ENCODE measurements at places on chromosomes 6 and 20.

- DNase-seq: no peak
Measured at GRCh38 chr6:128025478-128025877, 124.6 kb upstream of the THEMIS start.

- no peak for DNase-seq
Measured at GRCh38 chr6:47804821-47805220, 23.0 kb downstream of the OPN5 start.

- no peak for DNase-seq
Measured at GRCh38 chr6:129623008-129623732, 86.8 kb downstream of the ARHGAP18 start.

GRCh38 chr6:31717499-31718222 is 2.5 kb downstream of the LY6G6D start:
- DNase-seq: no peak

DNA sequence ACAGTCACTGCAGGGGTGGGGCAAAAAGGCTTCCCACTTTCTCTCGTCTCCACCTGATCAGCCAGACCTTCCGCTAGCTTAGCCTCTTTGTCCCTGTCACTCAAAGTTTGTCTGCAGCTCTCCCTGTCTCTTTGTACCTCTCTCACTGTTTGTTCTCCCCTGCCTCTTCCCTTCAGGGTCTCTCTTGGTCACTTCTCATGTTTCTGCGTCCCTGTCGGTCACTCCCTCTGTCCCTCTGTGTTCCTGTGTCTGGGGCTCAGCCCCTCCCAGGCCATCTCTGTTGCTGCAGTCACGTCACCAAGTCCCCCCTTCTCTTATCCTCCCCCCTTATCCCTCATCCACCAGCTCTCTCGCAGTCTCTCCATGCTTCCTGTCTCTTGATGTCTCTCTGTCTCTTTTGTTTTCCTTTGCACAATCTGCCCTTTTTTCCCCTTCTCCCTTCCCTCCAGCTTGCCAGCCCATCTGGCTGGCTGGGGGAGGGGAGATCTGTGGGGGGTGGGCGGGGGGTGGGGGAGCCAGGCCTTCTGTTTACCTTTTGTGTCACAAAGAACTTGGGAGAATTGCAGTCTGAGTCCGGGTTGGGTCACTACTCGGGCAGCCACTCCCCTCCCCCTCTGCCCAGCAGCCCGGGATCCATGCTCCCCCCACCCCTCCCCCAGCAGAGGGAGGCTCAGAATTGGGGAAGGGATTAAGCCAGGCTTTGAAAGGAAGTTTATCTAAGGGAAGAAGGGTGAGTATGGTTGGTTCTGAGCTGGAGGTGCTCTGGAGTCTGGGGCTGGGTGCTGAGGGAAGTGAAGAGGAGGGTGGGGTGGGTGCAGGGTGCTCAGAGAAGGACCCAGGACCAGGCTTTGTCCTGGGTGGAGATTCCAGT is 32.3 kb downstream of the FOXP4 start:
- DNase-seq: no peak

- no peak for DNase-seq
Measured at GRCh38 chr6:12903246-12903645, 186.7 kb downstream of the PHACTR1 start.

DNA sequence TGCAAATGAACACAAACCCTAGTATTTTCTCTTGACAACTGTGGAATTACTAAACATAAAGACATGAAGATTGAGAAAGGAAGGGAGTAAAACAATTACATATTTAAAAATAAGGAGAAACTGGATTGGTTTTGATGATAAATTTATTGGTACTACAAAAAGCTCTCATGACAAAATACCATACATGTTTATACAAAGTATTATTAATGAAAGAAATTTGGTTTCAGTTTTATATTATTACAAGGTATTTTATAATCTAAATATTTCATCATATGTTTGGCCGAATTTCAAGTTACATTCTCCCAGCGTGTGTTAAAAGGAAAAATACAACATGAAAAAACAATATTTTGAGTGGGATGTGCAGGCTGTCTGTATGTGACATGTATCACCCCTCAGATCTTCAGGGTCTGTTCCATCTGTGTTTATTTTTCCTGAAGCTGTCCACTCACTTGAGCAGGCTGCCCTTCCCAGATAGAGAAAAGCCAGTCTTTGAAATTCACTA is 568.4 kb downstream of the NKAIN2 start:
- DNase-seq: no peak

GRCh38 chr20:60269573-60270162 is 311.4 kb downstream of the CDH26 start:
- no peak for DNase-seq

DNA sequence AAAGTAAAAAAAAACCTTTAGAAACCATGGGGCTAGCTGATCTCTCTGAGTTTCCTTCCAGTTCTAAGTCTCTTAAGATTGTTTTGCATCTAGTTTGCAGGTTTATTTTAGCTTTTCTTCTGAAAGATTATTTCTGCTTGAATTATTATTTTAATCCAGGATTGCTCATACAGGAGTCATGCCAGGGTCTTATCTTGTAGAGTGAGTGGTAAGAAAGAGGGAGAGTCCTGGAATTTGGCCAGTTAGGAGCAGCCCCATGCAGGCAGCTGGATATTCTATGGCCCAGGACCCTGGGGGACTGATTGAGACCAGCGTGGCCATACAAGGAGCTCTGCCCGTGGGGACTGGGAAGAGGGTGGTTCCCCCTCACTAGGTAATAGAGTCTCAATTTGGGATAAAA is 178.9 kb upstream of the HEY2 start:
- DNase-seq: no peak

- DNase-seq: no peak
Measured at GRCh38 chr6:137369136-137369535, 125.1 kb downstream of the OLIG3 start.

- no peak for DNase-seq
Measured at GRCh38 chr6:65155083-65155482, 551.9 kb downstream of the EYS start.

DNA sequence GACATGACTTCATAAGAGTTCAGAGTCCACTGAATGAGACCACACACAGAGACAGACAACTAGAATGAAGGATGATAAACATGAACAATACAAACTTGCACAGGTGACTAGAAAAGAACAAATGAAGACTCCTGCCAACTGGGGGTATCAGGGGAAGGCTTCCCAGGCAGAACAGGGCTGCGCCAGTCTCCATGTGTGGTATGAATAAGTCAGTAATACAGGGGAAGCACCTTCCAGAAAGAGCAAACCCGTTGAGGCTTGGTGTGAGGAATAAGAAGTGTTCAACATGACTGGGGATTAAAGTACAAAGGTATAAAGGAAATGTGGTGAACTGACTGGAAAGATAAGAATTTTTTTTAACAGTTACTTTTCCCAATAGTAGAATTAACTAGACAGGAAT is 3.7 kb upstream of the SLC17A2 start:
- DNase-seq: no peak

DNA sequence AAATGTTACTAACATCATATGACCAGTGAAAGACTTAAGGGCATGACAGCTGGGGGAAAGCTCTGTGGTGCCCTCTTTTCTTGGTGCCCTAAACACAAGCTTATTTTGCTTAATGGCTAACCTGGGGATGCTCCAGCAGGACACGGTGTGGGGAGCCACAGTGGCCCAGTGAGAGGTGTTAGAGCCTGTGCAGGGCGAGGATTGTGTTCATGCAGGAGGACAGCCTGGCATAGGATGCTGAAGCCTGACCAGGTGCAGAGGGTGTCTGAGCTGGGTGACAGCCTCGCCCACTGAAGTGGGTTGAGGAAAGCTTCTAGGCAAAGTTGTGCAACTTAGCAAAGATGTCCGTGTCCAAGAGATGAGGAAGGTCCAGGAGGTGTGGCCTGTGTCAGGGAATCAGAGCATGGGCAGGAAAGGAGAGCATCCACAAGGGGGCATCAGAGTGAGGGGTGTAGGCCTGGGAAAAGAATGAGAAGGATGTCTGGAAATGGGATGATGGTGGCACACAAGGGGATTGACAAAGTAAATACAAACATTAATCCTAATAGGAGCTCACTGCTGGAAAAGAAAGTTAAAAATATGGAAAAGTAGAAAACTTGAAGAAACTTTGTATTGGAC is 33.9 kb downstream of the SLC17A4 start:
- DNase-seq: no peak

DNA sequence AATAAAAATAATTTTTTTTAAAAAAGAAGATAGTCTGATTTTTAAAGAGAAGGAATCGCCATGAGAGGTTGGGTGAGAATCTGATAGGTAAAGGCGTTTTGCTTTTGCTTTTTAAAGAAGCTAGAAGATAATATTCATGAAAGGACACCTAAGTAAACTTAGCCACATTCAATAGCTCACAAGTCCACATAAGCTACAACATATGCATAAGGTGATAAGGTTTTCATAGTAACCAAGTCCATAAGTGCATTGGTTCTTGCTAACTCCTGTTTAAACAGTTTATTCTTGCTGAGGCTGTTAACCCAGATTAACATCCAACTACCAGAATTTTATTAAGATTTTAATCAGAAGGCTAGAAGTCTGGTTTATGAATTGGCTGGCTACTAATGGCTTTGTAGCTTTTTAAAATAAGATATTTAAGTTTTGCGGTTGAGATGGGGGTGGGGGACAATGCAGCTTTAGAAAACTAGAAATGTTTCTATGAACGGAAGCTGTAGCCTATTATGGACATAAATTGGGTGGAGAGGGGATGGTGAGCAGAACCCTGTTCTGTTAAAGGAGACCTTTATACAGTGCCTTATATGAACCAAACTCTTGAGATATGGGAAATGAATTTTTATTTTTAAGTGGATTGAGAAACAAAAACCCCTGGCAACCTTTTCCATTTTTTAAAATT is 235.1 kb downstream of the ZFAND3 start:
- no peak for DNase-seq

DNA sequence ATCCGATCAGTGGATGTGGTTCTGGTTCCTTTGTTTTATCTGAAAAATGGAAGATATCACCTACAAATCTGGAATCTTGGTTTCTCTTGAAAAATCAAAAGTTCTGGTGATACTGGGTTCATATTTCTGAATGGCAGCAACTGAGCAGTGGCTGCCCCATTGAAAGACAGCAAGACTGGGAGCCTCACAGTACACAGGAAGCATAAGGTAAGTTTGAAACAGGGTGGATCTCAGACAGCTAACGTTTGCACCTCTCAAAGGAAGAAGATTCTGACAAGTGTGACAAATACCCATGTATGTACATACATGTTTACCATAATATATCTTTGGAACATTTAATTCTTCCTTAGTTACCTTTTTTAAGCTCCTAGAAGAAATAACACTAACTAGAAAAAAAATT is at the start of gene SAMD3:
Gene SAMD3, minus strand, starts transcription at position 177 of the 400 bp plus-strand sequence. CDS start 7,678 bp downstream, outside the sequence.
- DNase-seq: no peak

DNA sequence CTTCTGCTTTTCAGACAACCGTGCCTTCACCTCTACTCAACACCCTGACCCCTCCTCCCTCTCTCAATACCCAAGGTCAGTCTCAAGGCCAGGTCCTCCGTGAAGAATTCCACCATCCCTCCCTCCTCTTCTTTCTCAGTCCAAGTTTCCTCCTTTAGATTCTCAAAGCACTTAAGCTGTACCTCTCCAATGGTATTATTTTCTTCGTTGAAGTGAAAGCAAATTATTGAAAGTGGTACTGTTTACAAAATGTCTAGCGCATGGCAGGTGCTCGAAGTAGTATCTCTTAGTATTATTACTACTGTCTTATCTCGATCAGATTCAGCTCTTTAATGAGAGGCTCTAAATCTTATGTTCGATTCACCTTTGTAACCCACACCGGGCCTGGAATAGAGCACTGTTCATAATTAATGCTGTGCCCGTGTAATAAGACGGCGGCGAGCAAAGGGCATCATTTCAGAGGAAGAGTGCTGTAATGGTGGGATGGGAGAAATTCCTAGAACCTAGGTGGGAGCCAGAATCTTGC is 593 bp upstream of the RALGAPB start:
- DNase-seq: no peak

DNA sequence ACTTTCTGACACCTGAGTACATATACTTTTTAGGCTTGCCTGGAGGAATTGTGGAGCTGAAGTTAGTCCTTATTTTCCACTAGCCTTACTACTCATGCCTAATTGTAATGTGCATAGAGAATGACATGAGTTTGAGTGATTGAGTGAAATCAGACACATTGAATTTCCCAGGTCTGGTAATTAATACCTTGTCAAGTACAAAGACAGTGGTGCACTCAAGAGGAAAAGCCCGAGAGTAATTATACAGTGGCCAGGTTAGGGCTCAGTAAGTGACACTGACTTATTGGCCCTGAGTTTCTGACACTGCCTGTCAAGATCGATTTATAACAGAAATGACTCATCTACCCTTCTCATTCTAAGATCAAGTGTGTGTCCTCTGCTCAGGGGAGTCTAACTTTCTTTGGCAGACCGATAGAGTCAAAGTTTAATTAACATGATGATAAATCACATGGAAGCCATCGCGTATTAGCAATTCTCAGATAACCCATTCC is 288.3 kb downstream of the TPBG start:
- no peak for DNase-seq

DNA sequence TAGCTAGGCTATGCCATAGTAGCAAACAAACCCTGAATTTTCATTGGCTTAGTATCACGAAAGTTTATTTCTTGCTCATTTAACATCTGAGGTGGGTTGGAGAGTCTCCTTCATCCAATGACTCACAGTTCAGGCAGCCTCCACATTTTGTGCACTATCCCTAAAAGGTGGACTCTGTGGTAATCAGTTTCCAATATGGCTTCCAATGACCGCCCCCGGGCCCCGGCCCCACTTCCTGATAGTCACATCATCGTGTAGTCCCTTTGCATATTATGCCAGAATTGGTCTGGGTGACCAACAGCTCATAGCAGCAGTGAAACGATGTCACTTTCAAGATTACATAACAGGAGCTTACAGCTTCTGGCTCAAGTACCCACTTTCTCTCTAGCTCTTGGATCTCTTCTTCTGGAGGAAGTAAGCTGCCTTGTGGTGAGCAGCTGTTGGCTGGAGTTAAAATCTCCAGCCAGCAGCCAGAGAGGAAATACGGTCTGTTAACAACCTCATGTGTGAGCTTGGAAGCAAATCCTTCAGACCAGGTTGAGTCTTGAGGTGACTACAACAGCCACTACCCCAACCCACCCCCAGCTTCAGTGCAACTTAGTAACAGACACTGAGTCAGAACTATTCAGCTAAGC is 7.8 kb downstream of the HCRTR2 start:
- no peak for DNase-seq

- DNase-seq: no peak
Measured at GRCh38 chr6:49264909-49265308, 198.1 kb downstream of the MMUT start.

DNA sequence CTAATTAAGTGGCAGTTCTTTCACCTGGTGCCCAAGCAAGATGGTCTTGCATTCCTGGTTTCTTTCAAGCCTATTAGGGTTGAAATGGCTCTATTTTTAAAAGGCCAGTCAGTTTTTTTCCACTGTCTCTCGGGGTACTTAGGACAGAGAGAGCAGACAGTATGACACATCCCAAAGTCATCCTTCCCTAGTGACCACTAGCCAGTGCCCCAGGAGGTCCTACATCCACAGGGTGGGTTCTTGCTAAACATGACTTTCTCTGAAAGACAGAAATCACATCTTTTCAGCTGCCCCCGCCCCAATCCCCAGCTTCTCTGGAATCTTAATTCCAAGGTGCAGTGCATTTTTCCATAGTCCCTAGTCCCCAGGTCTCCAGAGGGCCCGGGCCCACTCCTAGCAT is 192.4 kb downstream of the SLC24A3 start:
- no peak for DNase-seq

GRCh38 chr6:127317388-127318128 is 25.9 kb downstream of the ECHDC1 start:
- no peak for DNase-seq

- no peak for DNase-seq
Measured at GRCh38 chr6:12811519-12811918, 95.0 kb downstream of the PHACTR1 start.
